ENCODE measurements at places on chromosomes 3 and 15.

DNA sequence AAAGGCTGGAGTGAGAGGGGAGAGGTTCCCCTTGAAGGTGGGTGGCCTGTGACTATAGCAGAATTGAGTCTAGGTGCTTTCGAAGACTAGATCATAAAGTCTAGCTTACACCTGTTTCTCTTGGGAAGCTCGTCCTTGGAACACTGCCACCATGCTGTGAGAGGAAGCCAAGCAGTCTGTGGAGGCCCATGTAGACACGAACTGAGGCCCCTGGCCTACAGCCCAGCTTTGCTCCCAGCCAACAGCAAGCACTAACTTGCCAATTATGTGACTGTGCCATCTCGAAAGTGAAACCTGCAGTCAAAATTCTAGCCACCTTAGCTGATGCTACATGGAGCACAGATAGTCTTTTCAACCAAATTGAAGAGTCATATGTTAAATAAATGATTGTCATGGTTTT is 190.5 kb upstream of the NECTIN3 start:
- DNase-seq: no peak

DNA sequence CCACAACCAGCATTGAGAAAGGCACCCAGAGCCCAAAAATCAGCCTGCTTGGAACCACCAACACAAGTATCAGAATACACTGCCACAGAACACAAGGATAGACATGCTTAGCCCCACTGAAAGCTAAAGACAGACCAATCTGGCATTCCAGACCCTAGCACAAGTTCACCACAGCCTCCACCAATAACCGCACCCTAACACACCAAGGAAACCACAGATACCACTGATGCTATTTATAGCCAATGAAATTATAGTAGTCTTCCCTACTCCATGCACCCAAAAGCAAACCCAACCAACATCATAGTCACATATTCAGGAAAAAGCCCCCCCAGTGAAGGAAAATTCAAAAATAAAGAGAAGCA is 83.9 kb upstream of the STT3B start:
- DNase-seq: no peak

GRCh38 chr3:64351713-64352638 is 126.7 kb upstream of the PRICKLE2 start:
- no peak for DNase-seq

DNA sequence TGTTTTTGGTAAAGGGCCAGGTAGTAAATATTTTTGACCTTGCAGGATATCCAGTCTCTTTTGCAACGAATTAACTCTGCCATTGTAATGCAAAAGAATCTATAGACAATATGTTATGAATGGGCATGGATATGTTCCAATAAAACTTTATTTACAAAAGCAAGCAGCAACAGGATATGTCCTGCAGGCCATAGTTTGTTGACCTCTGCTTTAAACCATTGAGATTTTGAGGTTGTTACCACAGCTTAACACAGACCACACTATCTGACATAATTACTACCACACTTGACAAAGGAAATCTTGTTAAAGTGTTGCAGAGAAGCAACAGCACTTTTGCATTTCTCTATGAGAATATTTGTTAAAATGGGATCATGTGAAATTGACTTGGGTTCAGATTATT is 349.3 kb downstream of the ERC2 start:
- DNase-seq: no peak

DNA sequence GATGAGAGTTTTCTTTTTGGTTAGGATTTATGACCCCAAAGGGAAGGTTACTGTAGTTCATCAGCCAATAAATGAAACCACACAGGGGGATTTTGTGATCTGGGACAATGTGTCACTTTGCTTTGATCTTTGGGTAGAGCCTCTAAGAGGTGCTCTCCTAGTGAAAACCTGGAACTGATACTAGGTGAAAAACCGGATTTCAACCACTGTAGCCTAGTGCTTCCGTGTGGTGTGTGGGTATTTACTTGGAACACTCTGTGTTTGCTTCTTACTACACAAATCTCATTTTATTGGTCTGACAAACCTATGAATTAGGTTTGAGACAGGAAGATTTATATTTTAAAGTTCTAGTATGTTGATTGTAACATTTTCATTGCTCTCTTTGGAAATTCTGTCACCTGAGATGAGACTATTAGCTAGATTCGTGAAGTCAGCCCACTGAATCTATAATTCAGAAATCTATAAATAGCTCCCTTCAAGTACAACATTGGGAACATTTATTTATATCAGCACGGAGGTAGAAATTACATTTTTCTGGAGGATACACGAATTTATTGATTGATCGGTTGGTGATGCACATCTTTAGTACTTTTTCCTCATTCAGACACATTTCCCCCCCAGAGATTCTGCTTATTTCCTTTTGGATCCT is 119.8 kb downstream of the AKAP13 start:
- DNase-seq: no peak

DNA sequence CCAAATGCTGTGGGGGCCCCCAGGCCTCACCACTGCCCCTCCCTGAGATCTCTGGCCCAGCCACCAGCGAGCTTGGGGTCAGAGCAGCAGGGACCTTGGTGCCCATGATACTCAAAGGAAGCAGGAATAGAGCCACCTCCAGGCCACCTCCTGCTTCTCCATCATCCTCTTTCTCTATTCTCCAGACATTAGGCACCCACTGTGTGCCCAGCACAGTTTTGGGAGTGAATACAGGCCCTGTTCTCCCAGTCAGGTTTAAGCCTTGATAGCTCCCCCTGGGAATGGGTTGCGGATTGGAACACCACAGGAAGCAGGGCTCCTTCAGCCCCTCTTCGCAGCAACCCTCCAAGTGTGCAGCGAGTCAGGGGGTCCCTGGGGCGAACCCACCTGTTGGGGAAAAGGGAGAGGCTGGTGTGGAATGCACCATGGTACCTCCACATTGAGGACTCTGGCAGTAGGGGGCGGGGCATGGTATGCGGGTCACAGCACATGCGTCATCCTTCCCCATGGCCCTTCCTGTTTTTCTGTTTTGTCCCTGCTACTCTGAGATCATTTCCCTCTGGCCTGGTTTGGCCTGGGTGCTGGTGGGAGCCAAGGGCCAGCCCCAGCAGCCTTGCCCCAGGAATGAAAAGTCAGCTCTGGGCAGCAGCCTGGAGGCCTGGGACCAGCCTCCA is 14.2 kb upstream of the SEMA3B start:
- DNase-seq: no peak

DNA sequence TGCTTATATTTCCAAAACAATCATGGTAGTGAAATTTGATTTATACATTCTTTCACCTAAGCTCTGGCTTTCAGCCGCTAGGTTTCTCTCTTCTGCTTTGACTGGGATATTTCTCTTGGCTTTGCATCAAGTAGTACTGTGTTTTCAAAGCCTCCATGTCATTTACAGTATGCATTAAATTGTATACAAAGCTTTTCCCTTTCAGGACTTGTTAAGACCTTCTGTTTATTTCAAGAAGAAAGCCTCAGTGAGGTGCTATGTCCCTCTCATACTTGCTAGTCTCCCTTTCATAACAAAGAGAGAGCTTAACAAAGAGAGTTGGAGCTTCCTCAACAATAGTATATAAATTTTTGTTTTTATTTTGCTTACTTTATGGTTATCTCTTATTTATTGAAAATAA is 84.2 kb upstream of the SLC25A26 start:
- DNase-seq: no peak

- DNase-seq: no peak
Observed at GRCh38 chr3:39404943-39405686, 1.4 kb upstream of the RPSA start.

- DNase-seq: no peak
Observed at GRCh38 chr15:39597751-39598185, 16.9 kb downstream of the THBS1 start.

- DNase-seq: no peak
Observed at GRCh38 chr15:68631601-68632051, 52.8 kb downstream of the CORO2B start.

GRCh38 chr3:153334558-153334957 is 172.5 kb downstream of the RAP2B start:
- DNase-seq: no peak

DNA sequence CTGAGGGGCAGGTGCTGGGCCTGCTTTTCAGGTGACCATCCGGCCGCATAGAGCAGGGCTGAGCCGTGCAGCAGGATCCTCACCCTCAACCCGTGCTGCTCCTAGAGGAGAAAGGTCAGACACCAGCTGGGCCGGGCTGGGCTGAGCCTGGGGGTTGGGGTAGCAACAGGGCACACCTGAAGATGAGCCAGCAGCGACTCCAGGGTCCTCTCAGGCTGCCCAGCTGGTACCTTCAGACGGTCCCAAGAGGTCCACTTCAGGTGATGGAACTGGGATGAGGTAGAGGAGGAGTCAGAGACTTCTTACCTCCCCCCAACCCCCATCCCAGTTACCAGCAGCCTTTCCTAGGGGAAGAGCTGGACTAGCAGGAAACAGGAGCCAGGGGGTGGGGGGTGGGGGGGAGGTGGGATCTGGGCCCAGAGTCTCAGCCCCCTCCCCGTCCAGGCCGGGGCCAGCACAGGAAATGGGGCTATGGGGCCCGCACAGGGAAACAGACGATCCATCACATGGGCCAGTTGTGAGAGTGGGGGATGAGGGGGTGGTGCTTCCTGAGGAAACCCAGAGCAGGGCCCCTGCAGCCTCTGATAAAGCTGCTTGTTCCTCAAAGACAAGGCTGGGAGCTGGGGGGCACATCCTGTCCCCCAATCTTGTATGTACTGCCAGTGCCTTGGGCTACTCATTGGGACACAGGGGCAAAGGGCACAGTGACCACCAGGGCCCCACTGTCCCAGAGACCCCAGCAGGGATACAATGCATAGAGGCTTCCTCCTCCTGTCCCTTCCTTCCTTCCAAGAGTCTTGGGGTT is 3.0 kb downstream of the INKA1 start:
- DNase-seq: no peak

DNA sequence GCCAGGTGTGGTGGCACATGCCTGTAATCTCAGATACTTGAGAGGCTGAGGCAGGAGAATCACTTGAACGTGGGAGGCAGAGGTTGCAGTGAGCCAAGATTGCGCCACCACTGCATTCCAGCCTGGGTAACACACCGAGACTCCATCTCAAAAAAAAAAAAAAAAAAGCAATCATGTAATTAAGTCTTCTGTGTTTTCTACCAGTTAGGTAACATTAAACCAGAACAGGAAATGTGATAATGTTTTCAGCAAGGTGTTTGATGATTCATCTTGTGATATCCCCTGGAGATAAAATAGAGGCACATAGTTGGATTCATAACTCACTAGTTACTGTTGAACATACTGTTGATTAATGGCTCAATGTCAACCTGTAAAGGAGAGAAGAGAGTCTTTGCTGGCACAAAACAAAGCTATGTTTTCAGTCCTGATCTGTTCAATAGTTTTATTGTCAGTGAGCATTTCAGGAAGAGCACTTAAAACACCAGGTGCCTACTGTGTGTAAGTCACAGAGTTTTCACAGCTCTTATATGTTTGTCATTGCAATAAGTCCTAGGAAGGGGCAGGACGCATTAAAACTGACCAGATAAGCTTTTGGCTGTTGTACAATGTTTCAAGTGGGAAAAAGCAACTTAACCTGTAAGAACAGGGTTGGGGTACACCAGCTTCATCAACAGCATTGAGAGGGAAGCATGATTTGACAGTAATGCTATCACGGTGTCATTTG is 19.5 kb downstream of the DNAJB11 start:
- no peak for DNase-seq

DNA sequence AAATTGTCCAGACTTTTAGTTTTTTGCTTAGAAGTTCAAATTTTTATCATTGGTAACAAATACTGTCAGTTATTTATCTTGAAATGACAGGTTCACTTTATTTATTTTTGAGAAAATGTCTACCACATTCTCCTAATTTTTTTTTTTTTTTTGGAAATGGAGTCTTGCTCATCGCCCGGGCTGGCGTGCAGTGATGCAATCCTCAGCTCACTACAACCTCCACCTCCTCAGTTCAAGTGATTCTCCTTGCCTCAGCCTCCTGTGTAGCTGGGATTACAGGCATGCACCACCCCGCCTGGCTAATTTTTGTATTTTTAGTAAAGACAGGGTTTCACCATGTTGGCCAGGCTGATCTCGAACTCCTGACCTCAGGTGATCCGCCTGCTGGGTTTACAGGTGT is 16.1 kb upstream of the EBLN2 start:
- DNase-seq: no peak

- DNase-seq: no peak
Observed at GRCh38 chr3:102098130-102098885, 249.0 kb downstream of the NFKBIZ start.

- no peak for DNase-seq
Observed at GRCh38 chr3:43291546-43291945, 5.2 kb downstream of the SNRK start.

GRCh38 chr3:140219291-140219690 is 284.3 kb downstream of the CLSTN2 start:
- no peak for DNase-seq

- no peak for DNase-seq
Observed at GRCh38 chr15:101179341-101180153, 72.3 kb downstream of the CHSY1 start.

DNA sequence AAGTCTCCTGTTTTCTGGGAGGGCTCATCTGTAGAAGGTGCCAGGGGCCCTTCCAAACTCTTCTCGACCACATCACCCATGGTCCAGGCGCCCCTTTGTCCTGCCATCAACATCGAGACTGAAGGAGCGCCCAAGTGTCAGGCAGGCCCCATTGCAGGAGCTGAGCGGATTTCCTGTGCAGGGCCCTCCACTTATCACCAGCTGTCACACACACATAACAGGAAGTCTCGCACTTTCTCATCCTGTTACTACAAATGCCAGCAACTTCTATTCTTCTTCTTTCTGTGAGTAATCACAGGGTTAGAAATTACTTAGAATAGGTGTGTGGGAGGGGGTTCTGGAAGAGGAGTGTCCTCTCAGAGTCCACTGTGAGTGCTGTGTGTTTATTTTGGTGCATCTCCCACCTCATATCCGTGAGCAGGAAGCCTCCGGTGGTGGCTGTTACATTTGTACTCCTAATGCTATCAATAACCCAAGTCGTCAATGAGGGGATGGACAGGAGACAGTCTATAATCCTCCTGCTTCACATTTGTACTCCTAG is at the start of gene KLHL6:
Gene KLHL6, minus strand, starts transcription at position 166 of the 541 bp plus-strand sequence. Its CDS starts 53 bp downstream, at position 113.
- DNase-seq: peak; percentile 60

GRCh38 chr3:40504636-40505430 is 1.0 kb upstream of the ZNF620 start:
- no peak for DNase-seq

DNA sequence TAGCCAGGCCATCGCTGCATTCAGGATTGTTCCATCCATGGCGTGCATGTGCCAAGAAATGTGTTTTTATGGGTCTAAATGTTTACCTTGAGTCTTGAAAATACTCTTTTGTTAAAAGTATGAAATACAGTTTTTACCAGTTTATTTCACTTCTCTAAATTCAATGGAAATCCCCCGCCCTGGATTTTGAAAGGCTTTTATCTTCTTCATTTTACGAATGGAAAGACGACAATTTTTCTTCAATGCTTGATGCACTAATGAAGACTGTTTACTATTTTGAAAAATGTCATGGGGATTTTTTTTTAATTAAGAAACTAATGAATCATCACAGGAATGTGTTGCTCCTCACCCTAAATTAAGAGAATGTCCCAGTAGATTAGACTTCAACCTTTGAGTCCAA is 83.5 kb downstream of the FAM81A start:
- DNase-seq: no peak

- no peak for DNase-seq
Observed at GRCh38 chr15:62792986-62793751, 249.4 kb upstream of the TPM1 start.

- DNase-seq: no peak
Observed at GRCh38 chr3:10992943-10993728, 588 bp downstream of the SLC6A1 start.

Measured in stimulated activated CD4-positive, alpha-beta T cell treated with anti-CD3 and anti-CD28 coated beads, Interleukin-1b, Interleukin-23, amount 100 ng/mL, for 24 hours (primary cell).